CD8-positive, alpha-beta memory T cell (primary cell): ENCODE measurements at places on chromosomes 2 and 18. TPM values are rescaled to one million over a fixed set of nuclear protein-coding genes. Genes with fewer than 3 reads are reported as not detected.

Gene PSMA8
- total RNA-seq = 1.4 TPM

Gene CD207
- not detected for total RNA-seq

Gene BMP10
- total RNA-seq = not detected

Gene CNTNAP5
- not detected for total RNA-seq

Gene SERPINB12
- not detected for total RNA-seq

- no peak for DNase-seq
Measured at GRCh38 chr2:241909769-241910168, 40.2 kb downstream of the RTP5 start.

- DNase-seq = no peak
Measured at GRCh38 chr2:188293601-188294351, 2.1 kb downstream of the GULP1 start.

GRCh38 chr2:118122594-118123281 lies 34.5 kb downstream of the INSIG2 start:
- DNase-seq = no peak

DNA sequence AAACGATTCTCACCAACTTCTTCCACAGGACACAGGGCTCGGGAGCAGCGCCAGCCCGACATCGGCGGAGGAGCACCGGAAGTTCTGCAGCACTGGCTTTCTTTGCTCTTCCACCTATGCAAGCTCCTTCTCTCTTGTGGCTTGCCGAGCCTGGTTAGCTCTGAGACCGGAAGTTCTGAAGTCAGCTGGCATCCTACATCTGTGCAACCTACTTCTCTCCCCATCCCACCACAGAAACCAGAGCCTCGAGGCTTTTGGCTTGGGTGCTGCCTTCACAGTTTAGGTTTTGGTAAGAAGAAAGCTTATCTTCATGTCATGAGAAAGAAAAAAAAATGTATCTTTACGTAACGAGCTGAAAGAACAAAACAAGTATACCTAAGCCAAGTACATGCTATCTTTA lies 111.7 kb downstream of the ANKRD44 start:
- peak; percentile 96 for DNase-seq

GRCh38 chr2:209525834-209526281 lies 102.0 kb downstream of the MAP2 start:
- no peak for DNase-seq

DNA sequence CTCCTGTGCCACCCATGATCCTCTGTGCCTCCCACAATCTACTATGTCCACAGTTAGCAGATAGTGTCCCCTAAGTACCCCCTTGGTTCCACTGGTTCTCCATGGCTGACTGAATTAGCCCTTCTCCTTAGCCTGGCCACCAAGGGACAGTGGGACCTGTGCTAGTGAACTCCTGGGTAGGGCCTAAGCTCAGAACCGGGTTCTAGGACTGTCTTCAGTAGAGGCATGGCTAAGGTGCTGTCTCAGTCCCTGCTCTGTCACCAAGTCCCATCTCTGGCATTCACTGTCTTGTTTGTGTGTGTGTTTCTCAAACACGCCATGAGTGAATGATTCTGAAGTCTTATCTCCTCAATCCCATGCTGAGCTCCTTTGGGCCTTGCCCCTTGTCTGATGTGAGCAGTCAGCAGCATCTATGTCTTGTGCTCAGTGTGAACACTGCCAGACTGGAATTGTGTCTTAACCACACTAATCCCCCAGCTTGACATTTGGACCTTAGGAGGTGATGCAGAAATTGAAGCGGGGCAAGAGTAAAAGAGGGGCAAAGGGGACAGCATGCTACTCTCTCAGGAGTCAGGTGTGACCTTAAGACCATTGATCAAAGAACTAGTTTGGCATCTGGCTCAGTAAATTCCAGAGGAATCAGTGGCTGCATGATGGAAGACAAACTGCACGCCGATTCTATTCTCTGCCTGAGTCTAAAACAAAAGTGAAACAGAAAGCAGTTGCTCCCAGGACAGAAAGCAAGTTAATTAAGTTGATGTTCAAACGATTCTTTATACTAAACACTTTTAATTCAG lies 190.5 kb downstream of the ALPK2 start:
- DNase-seq = no peak

- DNase-seq = no peak
Measured at GRCh38 chr2:33372940-33373553, 103.4 kb upstream of the RASGRP3 start.

DNA sequence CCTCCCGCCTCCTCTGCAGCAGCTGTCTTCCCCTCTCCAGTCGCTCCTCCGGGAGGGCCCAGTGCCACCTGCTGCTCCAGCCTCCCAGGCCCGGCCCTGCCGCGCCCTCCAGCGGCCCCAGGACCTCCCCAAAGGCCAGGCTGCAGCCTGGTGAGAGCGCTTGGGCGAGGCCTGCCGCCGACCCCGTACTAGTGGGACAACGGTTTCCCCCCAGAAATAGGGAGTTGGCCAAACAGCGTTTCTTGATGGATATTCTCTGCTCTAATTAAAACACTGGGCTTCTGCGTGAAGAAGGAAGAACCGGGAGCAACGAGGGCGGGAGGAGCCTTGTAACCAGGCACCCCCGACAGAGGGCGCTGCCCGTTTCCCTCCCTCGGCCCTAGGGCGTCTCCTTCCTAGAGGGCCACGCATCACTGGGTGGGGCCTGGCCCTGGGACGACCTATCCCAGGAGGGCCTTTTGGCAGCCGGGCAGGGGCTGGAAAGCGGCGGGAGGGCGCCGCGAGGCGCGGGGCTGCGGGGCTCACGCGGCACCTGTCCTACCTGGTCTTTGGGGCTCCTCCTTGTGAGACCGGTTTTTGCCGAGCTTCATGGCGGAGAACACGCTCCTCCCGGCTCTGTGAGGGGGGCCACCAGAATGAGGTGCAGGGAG lies 25.4 kb upstream of the OTOF start:
- peak; percentile 81 for DNase-seq
